ENCODE measurements at places on chromosomes 1 and 21.

GRCh38 chr1:189726806-189727205 lies 750.9 kb downstream of the BRINP3 start:
- DNase-seq, result no peak

GRCh38 chr1:43934101-43934985 lies 742 bp downstream of the ARTN start:
- peak; percentile 71 for DNase-seq

DNA sequence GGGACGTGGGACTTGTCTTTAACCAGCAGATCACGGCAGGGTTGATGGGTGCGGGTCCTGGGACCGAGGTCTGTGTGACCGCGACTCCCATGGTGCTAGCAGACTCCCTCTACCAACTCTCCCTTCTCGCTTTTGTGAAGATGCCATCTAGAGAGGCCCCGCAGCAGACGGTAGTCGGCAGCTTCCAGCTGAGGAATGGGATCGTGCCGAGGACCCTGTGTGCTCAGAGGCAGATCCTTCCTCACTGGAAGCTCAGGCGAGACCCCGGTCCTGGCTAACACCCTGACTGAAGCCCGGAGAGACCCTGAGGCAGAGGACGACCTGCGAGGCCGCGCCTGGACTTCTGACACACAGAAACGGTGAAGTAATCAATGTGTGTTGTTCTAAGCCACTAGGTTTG lies 12.5 kb upstream of the SPATC1L start:
- DNase-seq, result no peak

DNA sequence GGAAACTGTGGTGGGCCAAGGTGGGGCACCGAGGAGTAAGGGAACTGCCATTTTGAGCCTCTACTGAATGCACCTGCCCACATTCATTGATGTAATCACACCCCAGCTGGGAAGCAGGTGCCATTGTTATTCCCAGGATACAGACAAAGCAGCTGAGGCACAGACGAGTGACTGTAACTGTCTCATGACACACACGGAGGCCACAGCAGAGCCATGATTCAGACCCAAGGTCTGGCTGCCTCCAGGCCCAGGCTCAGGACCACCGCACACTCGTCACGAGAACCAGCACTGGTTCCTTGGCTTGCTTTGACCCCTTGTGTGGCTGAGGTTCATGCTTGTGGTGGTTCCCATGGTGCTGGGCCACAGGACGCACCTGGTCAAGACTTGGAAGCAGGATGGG lies 45.6 kb upstream of the CLIC4 start:
- no peak for DNase-seq

DNA sequence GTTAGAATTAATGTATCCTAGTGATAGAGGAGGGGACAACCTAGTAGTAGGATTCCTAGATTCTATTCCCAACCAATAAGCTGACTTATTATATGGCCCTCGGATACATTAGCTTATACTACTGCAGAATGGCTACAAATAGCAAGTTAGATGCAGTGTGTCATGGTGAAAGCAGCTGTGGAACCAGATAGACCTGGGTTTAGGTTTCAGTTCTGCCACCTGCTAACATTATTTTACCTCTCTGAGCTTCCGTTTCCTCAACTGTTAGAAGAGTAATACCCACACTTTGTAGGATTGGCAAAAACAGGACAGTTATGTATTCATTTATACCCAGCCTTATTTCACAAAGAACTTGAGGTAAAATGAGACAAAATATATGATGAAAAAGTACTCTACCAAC lies 21.6 kb upstream of the MAGOH start:
- DNase-seq, result no peak

DNA sequence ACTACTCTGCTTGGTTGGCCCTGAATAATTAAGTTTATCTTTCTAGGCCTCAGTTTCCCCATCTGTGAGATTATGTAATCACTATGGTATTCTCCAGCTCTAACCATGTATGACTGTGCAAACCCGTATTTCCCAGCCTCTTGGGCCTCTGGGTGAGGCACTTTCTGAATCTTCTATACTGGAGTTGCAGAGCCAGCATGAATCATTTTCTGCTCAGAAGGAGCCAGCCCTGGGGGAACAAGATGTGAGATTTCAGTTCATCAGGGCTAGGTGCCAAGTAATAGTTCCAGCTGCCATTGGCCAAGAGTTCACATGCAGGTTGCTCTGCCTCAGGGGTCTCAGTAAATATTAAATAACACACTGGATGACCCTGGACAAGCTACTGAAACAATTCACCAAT lies 47.7 kb upstream of the USP24 start:
- no peak for DNase-seq

DNA sequence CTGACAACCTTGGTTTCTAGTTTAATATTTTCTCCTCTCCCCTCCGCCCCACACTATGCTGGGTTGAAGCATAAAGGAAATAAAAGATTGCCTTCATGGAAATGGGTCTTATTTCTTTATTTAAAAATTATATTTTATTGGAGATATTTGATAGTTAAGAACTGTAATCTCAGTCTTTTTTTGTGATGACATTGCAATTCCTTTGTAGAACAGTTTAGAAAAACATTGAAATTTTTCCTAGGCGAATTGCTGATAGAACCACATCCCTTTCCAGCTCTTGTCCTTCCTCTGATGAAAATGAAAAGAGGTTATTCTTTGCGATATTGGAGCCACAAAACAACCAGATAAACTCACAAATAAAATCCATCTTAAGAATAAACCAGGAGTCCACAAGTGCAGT lies 125.6 kb upstream of the NRIP1 start:
- DNase-seq, result no peak

GRCh38 chr1:53147174-53147573 lies 4.7 kb upstream of the SLC1A7 start:
- DNase-seq, result no peak

GRCh38 chr1:67836769-67837168 lies 3.5 kb upstream of the GNG12 start:
- no peak for DNase-seq

- DNase-seq, result no peak
Observed at GRCh38 chr1:244173769-244174168, 122.7 kb downstream of the ZBTB18 start.

DNA sequence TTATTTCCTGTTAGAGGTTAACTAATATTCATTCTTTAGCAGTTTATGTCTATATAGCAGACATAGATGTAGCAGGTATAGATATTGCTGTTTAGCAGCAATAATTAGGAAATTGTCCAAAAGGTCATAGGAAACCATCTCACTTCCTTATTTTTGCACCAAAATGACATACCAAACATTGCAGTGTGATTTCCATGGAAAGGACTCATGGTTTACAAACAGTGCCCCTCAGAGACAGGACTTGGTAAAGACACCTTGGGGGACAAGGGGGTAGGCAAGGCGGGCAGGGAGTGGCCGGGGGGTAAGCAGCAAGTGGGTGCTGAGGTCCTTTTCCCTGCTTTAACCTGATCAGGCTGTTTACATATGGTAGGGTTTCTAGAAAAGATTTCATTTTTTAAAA lies 30.5 kb downstream of the BATF3 start:
- DNase-seq, result no peak

- DNase-seq, result no peak
Observed at GRCh38 chr1:116338400-116338799, 34.6 kb upstream of the ATP1A1 start.

DNA sequence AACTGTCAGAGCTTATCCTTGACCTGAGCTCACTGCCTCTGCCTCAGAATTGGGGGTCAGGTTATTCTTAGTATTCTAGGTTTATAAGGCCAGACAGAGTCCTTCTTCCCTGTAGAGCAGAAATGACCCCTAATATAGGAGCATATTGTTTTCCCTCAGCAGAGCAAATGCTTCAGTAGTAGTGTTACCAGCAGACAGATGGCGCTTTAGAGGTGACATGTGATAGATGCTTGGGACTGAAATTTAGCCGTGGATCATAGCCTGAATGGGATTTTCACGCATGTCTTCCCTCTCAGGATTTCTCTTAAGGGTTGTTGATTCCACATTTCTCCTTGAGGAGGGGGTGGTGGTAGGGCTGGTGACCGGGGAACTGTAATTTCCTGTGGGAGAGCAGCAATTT lies 24.5 kb downstream of the ADARB1 start:
- no peak for DNase-seq

DNA sequence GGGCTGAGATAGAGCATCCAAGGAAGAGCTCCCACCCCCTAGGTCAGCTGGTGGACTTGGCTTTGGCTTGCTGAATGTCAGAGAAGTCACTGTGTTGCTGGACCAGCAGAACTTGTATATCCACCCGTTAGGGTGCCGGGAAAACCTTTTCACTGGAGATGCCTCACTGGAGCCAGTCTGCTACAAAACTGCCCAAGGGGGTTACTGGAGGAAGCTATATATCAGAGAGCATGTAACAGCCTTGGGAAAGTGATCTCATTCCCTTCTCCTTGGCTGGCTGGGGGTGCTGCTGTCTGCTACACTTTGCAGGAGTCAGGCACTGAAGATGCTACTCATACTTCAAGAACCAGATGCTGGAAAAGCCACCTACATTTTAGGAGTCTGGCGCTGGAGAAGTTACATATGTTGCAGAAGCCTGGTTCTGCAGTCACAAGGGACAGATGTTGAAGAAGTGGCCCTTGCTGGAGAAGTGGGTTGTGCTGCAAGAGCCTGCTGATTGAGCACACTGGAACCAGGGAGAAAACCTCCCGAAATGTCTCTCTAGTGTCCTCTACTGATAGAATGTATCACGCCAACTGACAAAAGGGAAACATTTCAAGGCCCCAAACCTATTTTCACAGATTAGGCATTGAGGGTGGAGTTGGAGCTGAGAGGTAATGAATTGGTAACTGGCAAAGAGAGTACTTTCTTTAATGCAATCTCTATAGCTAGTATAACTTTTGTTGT lies 250.6 kb downstream of the SPATA17 start:
- no peak for DNase-seq

DNA sequence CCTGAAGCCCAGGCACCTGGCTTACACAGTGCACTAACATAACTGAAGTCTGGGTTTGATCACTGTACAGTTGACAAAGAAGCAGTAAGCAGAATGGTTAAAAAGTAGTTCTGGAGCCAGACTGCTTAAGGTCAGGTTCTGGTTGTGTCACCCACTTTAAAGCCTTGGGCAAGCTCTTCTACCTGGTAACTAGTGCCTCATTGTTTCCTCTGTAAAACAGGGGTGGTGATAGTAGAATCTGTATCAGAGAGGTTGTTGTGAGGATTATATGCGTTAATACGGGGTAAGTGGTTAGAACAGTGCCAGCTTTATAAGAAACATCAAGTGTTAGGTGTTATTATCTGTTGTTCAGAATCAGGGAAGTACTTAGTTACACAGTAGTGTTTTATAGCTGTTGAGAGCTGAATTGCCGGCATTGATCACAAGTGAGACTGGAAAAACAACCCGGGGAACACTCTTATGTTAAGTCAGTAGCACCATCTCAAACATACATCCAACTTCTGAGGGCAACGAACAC lies 3.7 kb downstream of the BACH1 start:
- DNase-seq, result peak; percentile 54

- DNase-seq, result no peak
Observed at GRCh38 chr1:172589553-172589952, 56.6 kb downstream of the SUCO start.

GRCh38 chr1:247400685-247401084 lies 15.3 kb upstream of the NLRP3 start:
- no peak for DNase-seq

GRCh38 chr21:46124926-46125845 lies 27.3 kb downstream of the COL6A2 start:
- DNase-seq, result no peak

- DNase-seq, result no peak
Observed at GRCh38 chr21:15742052-15742670, 12.4 kb downstream of the USP25 start.

- DNase-seq, result no peak
Observed at GRCh38 chr1:10063878-10064277, 31.1 kb downstream of the UBE4B start.

GRCh38 chr1:28601696-28602095 lies 9.6 kb downstream of the RAB42 start:
- DNase-seq, result no peak

DNA sequence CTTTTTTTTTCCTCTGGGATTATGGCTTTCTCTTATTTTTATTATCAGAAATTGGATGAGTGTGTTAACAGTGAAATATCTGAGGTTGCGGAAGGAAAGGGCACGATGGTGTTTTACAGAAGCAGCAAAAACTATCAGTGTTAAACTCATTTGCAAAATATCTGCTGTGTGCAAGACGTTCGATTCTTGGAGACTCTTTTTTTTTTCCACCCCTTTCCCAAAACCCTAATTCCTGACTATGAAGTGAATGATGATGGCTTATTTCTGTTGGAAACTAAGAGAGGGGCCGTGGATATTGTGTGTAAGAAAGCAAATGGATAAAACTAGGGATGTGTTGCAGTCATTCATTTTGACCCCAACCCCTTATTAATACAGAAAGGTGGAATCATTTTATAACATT lies 677 bp downstream of the NCAM2 start:
- no peak for DNase-seq

DNA sequence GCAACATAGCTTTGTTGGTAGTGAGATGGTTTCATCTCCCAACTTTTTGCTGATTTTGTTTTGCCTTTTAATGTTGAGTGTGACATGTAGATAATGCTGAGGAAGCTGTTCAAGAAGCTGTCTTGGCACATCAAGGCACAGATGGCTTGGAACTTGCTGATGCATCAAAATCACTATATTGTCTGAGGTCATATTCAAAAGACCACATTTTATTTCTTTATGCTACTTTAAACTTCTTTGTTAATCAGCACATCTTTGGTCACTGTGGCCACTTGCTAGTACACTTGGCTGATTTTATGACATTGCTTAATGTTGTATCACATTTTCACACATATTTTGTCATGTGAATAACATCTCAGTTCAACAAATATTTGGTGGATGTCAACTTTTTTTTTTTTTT lies 87.1 kb upstream of the BCL10 start:
- no peak for DNase-seq

- no peak for DNase-seq
Observed at GRCh38 chr21:22421416-22422180, 1423.4 kb downstream of the NCAM2 start.

- DNase-seq, result no peak
Observed at GRCh38 chr1:196466654-196467053, 141.6 kb downstream of the KCNT2 start.

DNA sequence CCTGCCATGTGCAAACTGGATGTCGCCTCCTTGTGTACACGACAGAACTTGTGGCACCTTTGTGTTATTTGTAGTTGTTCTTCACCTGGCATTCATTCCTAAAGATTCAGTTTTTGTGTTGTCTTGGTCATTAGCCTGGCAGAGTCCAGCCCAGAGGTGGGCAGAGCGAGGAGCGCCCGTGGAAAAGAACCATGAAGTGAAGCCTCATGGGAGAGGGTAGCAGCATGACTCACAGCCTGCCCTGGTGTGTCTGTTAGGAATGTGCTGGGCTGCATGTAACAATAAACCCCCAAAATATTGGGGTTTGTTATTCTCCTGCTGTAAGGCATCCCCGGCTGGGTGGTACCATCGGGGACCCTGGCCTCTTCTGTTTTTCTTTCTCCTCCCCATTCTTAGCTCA lies 124.9 kb upstream of the TMEM51 start:
- DNase-seq, result no peak

GRCh38 chr1:185495898-185496297 lies 178.9 kb upstream of the IVNS1ABP start:
- no peak for DNase-seq

DNA sequence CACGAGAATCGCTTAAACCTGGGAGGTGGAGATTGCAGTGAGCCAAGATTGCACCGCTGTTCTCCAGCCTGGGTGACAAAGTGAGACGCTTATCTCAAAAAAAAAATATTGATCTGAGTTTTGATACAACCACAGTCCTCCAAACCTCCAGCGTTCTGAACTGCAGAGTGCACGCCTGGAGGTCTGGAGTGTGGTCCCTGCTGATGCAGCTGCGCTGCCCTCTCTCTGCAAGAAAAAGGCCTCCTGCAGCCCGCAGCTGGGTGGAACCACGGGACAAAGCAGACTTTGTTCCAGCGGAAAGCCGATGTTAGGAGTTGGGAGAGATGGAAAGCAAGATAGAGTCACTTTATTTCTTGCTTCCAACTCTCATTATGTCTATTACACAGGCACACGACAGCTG lies 144.9 kb upstream of the SOD1 start:
- DNase-seq, result no peak

All from hematopoietic multipotent progenitor cell treated with erythropoietin and hydrocortisone succinate and interleukin-3 and kit ligand, for 17 days (in vitro differentiated cells).